Stimulated activated effector memory CD8-positive, alpha-beta T cell treated with anti-CD3 and anti-CD28 coated beads, Interleukin-12 subunit alpha, Interleukin-12 subunit beta, amount 100 ng/mL, for 72 hours (primary cell): ENCODE measurements at places on chromosomes 7 and 10.

DNA sequence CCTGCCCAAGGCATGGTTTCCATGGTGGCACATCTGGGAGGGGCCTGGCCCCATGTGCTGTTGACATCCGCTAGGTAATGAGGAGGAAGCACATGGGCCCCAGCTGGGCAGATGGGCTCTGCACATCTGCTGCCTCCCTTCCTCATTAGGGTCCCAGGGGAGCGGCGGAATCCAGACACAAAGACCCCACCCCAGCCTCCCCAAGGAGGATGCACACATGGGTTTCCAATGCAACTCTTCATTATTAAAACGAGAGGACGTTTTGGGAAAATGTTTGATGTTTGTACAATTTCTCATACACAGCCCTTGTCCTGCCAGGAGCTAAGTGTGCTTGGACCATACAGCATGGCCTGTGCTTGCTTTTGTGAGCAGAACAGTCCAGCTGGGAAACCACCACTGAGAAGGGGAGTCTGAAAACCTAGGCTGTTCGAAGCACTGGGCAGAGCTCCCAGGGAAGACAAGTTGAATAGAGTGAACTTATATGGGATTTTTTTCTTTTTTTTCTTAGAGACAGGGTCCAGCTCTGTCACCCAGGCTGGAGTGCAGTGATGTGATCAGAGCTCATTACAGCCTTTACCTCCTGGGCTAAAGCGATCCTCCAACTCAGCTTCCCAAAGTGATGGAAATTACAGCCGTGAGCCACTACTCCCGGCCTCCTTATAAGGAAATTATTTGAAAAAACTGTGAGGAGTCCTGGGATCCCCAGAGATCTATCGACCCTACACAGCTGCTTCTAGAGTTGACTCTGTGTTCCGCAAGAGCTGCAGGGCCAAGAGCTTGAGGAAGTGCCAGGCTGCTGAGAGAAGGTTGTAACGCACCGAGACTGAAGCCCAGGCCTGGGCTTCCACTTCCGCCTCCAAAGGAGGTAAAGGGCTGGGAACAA is 23.4 kb downstream of the FAM107B start:
- DNase-seq = no peak

GRCh38 chr7:5472432-5473315 is 49.0 kb upstream of the TNRC18 start:
- DNase-seq = no peak

DNA sequence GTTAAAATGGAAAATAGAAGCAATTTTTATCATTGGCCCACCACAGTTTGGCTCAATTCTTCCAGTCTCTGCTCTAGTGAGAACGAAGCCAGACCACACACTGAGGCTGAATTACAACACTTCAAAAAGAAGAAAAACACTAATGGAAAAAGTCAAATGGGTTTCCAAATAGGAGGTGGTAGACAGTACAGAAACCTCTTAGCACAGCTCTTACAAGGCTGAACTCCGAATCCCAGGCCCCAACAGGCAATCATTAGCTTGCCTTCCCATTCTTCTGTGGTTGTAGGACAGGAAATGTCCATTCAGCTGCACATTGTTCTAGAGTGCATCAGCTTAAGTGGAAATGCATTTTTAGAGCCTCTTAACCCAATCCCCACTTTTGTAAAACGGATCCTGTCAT is 115.1 kb upstream of the MEOX2 start:
- DNase-seq = no peak

DNA sequence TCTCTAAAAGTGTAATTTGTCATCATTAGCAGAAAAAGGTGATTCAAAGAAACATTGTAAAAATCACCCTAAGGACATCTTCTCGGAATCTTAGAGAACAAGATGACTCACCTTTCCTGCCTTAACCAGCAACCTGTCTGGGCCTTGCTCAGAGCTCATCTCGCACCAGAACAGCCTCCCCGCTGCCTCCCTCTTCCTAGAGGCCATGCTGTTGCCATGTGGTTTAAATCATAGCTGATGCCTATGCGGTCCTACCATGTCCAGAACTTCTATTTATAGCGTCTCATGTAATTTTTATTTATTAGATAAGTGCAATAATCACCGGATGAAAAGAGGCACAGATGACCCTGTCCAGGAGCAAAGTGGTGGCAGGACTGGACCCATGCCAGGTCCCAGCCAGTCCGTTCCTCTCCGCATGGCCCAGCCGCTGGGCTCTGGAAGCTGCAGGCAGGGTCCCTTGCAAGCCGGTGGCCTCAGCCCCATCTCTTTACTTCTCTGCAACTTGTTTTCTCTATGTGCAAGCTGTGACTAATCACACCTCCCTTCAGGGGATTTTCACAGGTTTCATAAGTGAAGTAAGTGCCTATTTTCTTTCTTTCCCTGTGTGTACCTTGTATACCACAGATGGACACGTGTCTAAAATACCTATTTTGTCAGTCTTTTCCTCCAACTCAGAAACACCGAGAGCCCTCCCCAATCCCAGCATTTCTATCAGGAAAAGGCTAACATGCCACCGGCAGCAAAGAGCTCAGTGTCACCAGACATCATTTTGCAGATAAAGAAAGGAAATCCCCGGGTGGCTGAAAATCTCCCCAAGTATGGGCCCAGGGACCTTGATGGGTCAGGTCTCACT is 27.1 kb downstream of the KLF6 start:
- DNase-seq = peak; percentile 82

- DNase-seq = no peak
Measured at GRCh38 chr7:2782565-2782964, 61.5 kb downstream of the GNA12 start.

DNA sequence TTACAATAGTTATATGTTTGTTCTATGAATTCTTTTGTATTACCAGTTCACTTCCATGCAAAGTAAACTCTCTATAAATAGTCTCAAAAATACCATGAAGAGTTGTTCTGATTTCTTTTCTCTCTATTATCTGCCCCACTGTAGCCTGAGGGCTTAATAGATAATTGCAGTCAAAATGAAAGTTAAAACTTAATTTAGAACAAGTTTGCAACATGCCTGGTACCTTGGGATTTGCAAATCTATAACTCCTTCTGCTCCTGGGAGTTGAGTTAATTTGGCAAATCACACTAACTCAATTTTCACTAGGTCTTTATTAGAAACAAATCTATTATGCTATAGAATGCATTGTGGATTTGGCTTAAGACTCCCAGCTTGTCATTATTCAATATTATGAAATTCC is 21.8 kb upstream of the NDUFA5 start:
- no peak for DNase-seq

DNA sequence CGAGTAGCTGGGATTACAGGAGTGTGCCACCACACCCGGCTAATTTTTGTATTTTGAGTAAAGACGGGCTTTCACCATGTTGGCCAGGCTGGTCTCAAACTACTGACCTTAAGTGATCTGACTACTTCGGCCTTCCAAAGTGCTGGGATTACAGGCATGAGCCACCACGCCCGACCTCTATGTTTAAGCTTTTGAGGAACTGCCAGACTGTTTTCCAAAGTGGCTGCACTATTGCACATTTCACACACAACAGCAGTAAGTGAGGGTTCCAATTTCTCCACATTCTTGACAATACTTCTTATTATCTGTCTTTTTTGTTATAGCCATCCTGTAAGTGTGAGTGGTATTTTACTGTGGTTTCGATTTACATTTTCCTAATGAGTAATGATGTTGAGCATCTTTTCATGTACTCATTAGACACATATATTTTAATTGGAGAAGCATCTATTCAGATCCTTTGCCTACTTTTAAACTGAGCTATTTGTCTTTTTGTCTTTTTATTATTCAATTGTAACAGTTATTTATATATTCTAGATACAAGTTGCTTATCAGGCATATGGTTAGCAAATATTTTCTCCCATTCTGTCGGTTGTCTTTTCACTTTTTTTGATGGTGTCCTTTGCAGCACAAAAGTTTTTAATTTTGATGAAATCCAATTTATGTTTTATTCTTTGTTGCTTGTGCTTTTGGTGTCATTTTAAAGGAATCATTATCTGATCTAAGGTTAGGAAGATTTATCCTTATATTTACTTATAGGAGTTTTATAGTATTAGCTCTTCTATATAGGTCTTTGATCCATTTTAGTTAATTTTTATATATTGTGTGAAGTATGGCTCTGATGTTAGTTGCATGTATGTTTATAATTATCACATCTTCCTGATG is 12.8 kb upstream of the IRF5 start:
- no peak for DNase-seq

GRCh38 chr7:138992052-138992531 is 10.9 kb upstream of the KIAA1549 start:
- DNase-seq = no peak

DNA sequence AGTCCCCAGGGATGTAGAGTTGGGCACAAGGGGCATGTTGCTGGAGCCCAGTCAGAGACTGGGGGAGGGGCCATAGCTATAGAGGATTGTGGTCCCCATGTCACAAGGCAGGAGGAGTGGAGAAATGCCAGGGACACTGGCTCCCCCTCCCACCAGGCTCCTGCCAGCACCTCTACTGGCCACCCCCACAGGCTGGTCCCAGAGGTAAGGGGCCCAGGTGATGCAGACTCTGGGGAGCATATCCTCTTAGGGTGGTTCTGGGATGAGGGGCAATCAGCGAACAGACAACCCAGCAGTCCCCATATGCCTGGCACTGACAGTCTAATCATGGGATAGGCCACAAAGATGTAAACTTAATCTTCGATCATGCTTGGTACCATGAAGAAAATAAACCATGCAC is 21.2 kb downstream of the C10orf71 start:
- DNase-seq = no peak

- DNase-seq = no peak
Measured at GRCh38 chr10:69866688-69867461, 65.2 kb downstream of the COL13A1 start.

- DNase-seq = no peak
Measured at GRCh38 chr7:14400271-14400670, 410.8 kb upstream of the ETV1 start.

- no peak for DNase-seq
Measured at GRCh38 chr7:137980308-137980707, 21.6 kb downstream of the CREB3L2 start.

GRCh38 chr7:10998996-10999757 is 25.5 kb downstream of the PHF14 start:
- no peak for DNase-seq

- no peak for DNase-seq
Measured at GRCh38 chr10:96863922-96864543, 31.9 kb downstream of the LCOR start.

- no peak for DNase-seq
Measured at GRCh38 chr7:113657603-113658002, 261.2 kb downstream of the PPP1R3A start.

DNA sequence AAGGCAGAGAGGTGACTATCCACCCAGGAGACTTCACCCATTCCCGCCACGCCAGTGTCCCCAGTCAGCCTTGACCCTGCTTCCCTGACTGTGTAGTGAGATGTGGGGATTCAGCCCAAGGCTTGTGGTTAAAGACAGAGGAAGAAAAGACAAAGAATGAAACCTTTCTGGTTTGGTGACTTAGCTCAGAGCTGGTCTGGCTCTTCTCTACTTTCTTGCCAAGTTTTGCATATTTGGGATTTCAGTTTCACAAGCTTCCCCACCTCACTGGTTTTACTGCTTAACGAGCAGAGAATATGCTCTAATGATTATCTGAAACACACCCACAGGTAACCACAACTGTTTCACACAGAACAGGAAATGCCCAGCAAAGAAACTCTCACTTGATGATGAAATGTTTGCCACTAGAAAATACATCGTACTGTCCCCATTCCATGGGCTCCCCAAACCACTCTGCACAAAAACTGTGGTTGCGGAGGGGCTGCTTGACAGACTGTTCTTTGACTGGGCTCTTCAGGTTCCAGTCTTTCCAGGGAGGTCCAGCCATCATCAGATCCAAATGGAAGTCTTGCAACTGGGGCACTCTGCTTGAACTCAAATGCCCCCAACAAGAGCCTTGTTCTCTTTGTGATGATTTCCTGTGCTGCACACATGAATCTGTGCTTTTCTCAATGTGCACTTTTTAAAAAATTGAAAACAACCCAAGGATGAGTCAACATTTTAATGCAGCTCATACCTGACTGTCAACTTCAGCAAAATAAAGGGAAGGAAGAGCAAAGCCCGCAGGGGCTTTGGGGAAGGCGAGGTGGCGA is 95.5 kb downstream of the CTBP2 start:
- no peak for DNase-seq

DNA sequence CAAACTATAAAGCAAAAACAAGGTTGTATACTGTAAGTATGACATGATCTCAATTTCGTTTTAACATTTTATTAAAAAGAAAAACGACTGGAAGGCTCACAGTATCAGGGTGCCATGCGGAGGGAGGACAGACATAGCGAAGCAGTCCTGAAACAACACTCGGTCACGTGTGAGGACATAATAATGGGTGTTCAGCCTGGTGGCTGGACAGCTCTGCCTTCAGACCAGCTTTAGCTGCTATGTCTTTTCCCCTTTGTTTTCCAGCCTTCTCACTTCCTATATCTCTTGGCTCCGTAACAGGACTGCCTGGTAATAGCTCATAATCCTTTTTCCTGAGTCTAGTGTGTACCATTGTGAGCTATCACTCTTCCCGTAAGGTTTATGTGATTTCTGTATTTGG is 18.4 kb upstream of the KLF14 start:
- DNase-seq = no peak

DNA sequence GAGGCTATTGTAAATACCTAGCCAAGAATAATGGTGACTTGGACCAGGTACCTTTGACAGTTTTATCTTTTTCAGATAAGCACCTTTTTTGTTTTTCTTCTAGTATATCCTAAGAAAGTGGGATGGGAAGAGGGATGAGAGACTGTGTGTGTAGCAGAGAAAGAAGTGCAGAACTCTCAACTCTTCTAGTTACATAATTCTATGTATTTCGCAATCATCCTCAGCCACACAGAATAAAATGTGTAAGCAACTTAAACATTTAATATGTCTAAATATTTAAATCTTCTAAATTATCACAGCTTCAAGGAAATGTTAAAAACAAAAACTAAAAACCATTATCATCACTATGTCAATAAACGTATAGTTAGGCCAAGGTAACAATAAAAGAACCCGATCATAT is 42.6 kb upstream of the GSAP start:
- DNase-seq = no peak

- no peak for DNase-seq
Measured at GRCh38 chr7:28002638-28003037, 178.0 kb downstream of the JAZF1 start.

DNA sequence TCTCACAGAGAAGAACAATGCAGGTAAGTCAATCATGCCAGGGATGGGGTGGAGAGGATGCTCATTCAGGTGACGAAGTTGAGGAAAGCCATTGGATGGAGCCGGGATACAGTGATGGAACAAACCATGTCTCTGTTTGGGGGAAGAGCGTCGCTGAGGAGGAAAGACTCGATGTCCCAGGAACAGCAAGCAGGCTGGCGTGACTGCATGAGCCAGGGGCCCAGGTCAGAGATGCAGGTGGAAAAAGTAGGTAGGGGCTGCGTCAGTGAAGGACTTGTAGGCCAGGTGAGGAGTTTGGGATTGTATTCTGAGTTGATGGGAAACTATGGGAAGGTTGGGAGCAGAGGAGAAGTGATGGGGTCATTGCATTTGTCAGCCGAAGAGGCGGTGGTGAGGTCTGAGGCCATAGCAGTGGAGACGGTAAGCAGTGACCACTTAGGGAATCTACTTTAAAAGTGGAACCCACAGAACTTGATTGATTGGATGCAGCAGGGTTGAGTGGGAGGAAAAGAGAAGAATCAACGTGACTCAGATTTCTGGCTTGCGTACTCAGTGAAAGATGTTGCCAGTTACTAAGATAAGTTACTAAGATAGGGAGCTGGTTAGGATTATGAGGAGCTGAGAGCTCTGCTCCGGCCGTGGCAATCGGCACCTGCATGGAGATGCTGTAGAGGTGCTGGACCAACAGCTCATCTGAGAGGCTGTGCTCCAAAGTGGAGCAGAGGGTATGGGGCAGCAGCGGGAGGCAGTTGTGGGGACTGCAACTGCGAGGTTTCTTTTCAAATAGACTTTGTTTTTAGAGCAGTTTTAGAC is 12.5 kb upstream of the IL2RA start:
- peak; percentile 67 for DNase-seq

GRCh38 chr7:96061009-96061408 is 260.9 kb downstream of the SLC25A13 start:
- DNase-seq = no peak
